ENCODE measurements at places on chromosomes 1 and 21.
A peak's percentile ranks its signal among the peaks of the same experiment; 100 is the strongest.

DNA sequence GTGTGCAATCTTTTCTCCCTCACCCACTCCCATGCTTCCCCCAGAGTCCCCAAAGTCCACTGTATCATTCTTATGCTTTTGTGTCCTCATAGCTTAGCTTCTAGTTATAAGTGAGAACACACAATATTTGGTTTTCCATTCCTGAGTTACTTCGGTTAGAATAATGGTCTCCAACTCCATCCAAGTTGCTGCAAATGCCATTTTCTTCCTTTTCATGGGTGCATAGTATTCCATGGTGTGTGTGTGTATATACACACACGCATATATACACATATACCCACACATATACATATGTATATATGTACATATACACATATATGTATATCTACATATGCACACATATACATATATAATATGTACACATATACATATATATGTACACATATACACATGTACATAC lies 69.3 kb downstream of the ERG start:
- no peak for DNase-seq

GRCh38 chr1:219325368-219325742 lies 151.7 kb downstream of the LYPLAL1 start:
- DNase-seq = no peak

GRCh38 chr1:7524341-7525337 lies 246.5 kb upstream of the VAMP3 start:
- DNase-seq = no peak

GRCh38 chr1:168092566-168093355 lies 44.0 kb downstream of the GPR161 start:
- DNase-seq = no peak

DNA sequence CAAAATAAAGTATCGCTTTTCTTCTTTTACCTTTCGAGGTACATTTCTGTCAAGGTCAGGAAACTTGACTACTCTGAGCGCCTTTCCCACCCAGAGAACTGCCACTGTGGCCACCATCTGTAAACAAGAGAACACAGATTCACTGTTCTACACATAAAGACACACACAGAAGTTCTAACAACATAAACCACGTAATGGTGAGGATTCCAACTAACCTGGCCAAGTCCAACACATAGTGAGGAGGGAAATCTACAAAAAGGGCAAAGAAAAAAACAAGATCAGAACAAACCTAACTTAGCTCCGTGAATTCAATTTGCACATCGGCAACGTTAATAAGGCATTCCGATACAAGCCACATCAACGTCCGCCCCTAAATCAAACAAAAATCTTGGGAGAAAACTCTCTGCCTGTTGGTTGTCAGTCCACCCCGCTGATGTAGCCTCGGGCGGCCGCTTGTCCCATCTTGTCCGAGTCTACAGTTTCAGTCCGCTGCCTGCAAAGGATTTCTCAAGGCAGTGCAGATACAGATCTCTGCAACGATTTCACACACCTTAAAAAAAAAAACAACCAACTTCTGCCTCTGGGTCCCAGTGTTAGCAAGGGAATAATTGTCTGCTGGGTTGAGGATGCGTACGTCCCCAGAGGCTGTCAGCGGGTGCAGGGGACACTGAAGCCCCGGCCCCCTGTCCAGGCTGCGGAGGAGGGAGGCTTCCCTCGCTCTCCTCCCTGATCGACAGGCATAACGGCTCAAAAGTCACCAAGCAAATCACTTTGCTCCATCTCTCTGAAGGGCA lies 1.0 kb downstream of the SLC35D1 start:
- DNase-seq = peak; percentile 30

GRCh38 chr1:25797939-25798338 lies 2.1 kb upstream of the SELENON start:
- DNase-seq = peak; percentile 54

Data from stimulated activated CD4-positive, alpha-beta T cell treated with anti-CD3 and anti-CD28 coated beads, Interleukin-2, amount 100 ng/mL, for 24 hours (primary cell).